NCI-H345 (cell line): ENCODE measurements at places on chromosomes 12 and 14.
A peak's percentile ranks its signal among the peaks of the same experiment; 100 is the strongest.

GRCh38 chr12:112537710-112538396, 119.1 kb downstream of the PTPN11 start:
- DNase-seq, result no peak

DNA sequence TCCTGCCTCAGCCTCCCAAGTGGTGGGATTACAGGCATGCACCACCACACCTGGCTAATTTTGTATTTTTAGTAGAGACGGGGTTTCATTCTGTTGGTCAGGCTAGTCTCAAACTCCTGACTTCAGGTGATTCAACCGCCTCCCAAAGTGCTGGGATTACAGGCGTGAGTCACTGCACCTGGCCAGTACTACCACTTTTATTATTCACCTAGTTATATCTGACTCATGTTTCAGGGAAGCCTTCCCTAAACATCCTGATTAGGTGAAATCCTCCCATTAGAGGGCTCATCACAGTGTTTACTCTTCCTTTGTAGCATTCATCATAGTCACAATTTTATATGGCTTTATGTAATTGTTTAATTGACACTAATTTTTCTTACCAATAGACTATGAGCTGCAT, 295.3 kb upstream of the SOX5 start:
- no peak for DNase-seq

DNA sequence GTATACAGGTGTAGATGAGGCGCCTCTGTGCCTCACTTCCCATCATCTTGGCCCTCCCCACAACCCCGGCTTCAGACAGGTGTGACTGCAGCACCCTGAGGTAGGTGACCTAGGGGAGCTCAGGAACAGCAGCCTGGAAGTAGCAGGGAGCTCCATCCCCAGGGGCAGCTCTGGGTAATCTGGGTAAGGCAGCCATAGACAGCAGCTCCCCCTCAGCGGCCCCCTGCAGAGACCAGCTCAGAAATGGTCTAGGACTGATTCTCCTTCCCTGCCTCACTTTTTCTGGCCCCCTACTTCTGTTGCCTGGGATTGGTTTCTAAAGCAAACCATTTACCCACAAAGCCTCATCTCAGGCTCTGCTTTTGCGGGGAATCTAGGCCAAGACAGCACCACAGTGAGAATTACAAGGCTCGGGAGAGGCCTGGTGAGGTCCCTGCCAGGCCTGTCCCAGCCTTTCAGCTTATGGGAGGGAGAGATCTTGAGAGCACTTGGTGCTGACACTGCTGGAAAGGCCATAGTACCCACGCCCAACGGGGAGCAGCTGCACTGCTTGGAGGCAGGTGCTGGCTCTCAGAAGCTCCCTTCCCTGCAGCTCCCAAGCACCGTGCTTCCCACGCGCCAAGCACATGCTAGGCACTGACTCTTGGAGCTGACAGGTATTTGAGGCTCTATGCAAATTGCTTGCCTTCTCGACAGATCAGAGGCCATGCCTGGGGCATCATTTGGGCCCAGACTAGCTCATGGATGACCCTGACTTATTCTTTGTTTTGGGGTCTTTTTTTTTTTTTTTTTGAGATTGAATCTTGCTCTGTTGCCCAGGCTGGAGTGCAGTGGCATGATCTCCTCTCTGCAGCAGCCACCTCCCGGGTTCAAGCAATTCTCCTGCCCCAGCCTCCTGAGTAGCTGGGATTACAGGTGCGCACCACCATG, 45.1 kb upstream of the TRAF3 start:
- DNase-seq, result no peak

DNA sequence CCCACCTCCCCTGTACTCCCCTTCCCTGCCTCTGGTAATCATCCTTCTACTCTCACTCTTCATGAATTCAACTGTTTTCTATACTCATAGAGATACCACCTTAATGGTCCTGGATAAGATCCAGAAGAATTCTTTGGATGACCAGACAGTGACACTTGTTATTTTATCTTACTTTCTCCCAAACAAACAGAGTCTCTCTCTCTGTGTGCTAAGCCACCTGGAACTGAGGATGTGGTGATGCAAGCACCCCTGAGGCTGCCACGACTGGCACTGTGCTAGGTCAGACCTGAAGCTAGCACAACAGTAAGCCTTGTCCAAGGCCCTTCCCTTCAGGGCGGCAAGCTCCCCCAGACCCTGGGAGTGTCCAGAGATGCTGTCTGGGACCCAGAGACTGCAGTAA, 250.2 kb downstream of the C12orf50 start:
- no peak for DNase-seq

- no peak for DNase-seq
Measured at GRCh38 chr12:104257913-104258472, 42.4 kb downstream of the TXNRD1 start.

DNA sequence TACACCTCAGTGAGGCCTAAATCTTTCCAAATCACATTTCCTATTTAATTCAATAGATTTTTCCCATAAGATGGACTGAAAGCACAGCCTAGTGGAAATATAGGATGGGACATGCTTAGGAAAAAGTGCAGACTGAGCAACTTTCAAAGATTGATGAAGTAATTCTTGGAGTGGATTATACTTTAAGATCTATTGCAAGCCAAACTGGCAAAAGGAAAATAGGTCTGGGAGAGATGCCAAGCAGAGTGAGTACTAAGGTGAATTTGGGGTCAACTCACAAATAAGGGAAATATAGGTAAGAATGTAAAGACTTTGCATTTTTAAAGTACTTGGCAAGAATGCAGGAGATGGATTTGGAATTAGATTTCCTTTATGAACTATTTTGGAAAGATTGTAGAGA, 170.2 kb upstream of the FOXG1 start:
- DNase-seq, result no peak

DNA sequence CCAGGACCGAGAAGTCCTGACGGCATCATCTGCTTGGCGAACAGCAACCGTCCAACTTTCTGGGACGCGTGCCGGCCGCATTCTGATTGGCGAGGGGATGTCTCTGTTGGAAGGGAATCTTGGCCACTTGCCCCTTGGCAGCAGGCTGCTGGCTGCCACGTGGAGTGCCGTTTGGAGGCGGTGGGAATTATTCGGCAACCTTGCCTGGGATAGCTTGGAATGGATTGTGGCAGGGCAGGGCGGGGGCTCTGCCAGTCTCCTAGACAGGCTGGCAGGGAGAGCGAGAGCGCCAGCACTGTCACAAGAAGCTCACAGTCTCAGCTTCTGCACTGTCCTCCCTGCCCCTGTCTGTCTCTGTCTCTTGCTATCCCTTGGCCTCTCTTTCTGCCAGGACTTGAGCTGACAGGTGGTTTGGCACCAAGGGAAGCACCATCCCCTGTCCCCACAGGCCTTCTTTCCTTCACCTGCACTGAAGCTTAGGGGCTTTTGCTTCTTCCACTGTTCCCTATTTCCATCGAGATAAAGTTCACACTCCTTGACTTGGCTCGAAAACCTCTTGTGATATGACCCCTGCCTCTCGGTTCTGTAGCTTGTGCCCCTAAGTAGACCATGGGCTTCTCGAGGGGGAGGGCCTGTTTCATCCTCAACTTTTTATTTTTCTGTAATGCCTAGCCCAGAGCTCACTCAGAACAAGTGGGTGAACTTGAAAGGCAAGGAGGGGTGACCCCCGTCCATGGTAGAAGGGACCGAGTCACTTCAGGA, 201.9 kb downstream of the PHETA1 start:
- no peak for DNase-seq

- DNase-seq, result no peak
Measured at GRCh38 chr12:21296751-21297406, 37.8 kb downstream of the SLCO1A2 start.

- DNase-seq, result peak; percentile 12
Measured at GRCh38 chr14:21868442-21869046, 194.9 kb upstream of the OR4E1 start.

DNA sequence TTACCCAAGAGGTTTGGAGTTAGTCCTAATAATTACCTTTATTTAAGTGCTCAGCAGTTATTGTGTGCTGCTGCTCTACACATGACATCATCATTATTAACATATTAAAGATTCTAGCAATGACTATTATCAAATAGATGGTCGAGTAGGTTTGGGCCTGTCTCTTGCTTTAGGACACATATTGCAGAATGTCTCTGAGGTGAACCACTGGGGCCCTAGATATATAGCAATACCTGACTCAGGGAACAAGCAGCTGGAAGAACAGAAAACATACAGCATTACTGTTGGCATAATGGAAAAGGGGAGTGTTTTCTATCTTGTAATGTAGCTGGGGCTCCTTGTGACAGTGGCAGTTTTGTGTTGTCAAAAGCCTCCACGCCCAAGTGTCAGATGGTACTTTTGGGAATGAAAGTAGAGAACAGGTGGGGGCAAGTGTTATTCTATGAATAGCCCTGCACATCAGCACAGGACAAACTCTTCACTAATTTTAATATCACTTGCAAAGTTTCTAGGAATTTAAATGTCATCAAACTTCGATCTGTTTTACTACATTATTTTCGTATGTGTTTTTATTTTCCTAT, 54.6 kb downstream of the C12orf56 start:
- no peak for DNase-seq

- peak; percentile 26 for DNase-seq
Measured at GRCh38 chr14:92122351-92122677, 545 bp downstream of the CPSF2 start.

DNA sequence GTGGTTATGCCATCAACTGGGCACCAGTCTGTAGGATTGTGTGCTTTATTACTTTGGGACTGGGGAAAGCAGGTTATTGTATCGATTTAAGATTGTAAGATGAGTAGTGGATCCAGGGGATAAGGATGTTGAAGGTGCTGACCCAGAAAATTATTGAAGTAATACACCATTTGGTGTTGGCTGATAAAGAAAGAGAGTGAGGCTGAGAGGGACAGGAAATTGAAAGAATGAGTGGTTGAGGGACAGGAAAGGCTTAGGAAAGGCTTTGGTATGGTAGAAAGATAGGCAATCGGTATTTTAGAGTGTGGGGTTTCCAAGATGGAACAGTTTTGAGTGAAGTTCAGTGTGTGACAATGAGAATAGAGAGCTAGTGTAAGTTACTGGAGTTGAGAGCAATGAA, 12.3 kb downstream of the PPHLN1 start:
- no peak for DNase-seq

DNA sequence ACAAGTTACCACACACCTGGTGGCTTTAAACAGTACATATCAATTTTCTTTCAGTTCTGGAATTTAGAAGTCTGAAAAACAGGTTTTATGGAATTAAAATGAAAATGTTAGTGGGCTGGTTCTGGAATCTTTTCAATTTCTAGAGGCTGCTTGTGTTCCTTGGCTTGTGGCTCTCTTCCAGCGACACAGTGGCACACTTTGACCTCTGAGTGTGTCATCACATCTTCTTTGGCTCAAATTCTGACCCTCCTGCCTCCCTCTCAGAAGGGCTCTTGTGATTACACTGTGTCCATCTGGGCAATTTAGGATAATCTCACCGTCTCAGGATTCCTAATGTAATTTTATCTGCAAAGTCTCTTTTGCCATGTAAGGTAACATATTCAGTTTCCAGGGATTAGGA, 170.0 kb downstream of the PLCZ1 start:
- DNase-seq, result no peak

- no peak for DNase-seq
Measured at GRCh38 chr14:101250948-101251811, 310.1 kb upstream of the DIO3 start.

DNA sequence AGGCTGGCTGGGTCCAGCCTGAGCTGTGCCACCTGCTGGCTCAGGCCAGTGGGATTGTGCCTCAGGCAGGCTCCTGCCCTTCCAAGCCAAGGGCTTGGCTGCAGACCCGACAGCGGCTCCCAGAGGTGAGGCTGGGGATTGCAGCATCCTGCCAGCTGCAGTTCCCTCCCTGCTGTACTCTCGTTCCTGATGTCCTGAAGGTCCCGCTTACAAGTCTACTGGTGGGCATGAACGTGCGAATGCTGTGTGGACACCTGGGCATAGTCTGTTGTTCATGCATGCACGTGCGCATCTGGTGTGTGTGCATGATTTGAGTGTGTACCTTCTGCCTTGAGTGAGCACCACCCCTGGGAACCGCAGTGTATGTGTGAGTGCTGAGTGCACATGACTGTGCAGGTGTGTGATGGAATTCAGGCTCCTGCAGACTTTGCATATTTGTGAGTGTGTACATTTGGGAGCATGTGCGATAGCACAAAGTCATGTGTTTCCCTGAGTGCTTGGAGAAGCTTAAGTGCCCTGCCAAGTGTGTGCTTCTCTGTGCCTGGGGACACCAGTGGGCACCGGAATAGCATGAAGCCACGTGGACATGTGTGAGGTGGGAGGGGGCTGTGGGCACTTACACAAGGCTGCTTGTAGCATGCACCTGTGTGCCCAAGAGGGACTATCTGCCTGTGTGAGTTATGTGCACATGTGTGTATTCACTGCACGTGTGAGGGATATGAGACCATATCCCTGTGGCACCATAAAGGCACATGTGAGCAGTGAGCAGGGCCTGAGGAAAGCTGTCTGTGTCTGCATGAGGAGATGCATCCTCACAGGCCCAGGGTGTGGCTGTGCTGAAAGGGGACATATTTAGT, 19.3 kb upstream of the KRT7 start:
- peak; percentile 79 for DNase-seq

DNA sequence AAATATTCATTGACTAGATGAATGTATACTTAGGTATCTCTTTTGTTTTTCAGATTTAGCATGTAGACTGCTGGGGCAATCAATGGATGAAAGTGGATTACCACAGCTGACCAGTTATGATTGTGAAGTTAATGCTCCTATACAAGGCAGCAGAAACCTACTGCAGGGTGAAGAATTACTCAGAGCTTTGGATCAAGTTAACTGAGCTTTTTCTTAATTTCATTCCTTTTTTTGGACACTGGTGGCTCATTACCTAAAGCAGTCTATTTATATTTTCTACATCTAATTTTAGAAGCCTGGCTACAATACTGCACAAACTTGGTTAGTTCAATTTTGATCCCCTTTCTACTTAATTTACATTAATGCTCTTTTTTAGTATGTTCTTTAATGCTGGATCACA, 15.3 kb upstream of the SNAPC1 start:
- DNase-seq, result no peak

- no peak for DNase-seq
Measured at GRCh38 chr14:100864960-100865681, 38.4 kb downstream of the RTL1 start.

DNA sequence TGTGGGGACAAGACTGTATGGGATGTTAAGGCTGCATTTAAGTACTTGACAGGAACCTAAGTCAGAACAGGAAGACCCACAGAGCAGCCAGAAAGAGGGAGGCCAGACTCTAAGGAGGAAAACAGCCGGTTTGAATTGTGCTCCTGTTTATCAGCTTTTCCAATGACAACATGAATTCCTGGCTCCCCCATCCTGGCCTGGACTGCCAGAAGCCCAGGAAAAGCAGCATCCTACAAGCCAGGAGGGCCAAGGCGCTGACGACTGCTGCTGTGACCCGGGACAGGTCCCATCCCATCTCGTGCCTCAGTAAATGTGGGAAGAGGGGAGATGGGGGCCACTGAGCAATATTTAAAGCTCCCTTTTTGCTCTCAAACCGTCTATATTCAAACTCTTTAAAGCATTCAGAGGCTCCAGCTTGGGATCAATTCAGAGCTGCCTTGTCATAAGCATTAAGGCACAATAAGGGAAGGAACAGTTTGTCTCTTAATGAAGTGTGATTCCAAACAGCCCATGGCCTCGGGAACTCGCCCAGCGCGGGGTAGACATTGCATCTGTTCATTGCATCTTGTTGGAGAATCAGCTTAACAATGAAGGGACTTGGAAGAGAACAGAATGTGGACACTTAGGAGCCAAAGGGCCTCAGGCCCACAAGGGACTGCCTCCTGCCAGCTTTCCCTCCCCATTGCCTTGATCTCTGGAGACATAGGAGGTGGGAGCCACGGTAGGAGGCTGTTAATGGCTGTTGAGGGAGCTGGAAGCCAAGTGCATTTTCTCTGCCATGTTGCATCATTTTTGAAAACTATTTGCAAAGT, 49.6 kb downstream of the CMKLR1 start:
- no peak for DNase-seq
